ENCODE measurements at places on chromosomes 11 and 22. TPM values are rescaled to one million over a fixed set of nuclear protein-coding genes. Genes with fewer than 3 reads are reported as not detected.

CSNK2A3 gene
- 1.7 TPM for total RNA-seq

HEPN1 gene
- total RNA-seq, result not detected

BIRC3 gene
- 29.6 TPM for total RNA-seq

SCT gene
- total RNA-seq, result not detected

PLAAT5 gene
- not detected for total RNA-seq

FGF3 gene
- not detected for total RNA-seq

USP2 gene
- 0.60 TPM for total RNA-seq

ZBTB16 gene
- total RNA-seq, result not detected

GRAP2 gene
- total RNA-seq, result not detected

LARGE2 gene
- 2.9 TPM for total RNA-seq

GGTLC2 gene
- total RNA-seq, result not detected

TMEM179B gene
- 85.0 TPM for total RNA-seq

Measured in A549 treated with CpdA at 1 μM for 4 hours (cell line).